ENCODE measurements at places on chromosomes 4 and X.

- no peak for DNase-seq
Measured at GRCh38 chrX:133307637-133308498, 89.7 kb upstream of the TFDP3 start.

DNA sequence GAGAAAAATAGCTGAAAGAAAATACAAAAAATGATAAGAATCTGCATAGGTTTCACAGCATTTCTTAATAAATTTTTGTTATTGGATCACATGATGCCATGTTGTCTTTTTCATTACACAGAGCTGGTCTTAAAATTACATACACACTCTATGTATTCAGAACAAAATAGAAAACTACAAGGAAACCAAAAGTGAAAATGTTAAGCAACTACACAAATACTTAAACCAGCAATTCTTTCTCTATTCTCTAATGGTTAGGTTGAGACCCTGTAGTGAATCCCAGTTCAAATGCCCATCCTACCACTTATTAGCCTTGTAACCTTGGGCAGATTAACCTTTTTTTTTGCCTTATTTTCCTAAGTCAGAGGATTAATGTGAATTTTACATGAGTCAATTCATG is 2311.2 kb downstream of the PCDH7 start:
- no peak for DNase-seq

- DNase-seq, result no peak
Measured at GRCh38 chr4:99264927-99265326, 25.9 kb downstream of the ADH1A start.

GRCh38 chr4:79526641-79527565 is 118.9 kb upstream of the GK2 start:
- DNase-seq, result no peak

DNA sequence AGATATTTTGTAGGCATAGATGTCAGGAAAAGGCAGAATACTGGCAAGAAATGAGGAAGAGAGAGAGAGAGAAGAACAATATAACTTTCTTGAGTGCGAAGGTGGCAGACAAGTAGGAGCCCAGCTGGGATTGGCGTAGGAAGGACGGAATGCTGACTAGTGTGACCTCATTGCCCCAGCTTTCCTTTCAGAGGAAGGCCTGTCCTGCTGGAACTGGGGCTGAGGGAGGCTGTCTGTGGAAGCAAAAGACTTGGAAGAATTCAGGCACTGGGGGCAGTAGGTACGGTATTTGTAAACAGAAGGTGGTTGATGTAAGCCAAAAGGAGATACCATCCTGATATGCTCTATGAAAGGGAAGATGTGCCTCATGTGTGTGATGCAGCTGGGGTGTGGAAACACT is 818.4 kb downstream of the ADGRL3 start:
- DNase-seq, result no peak

GRCh38 chr4:123984886-123985285 is 588.3 kb downstream of the SPRY1 start:
- DNase-seq, result no peak

DNA sequence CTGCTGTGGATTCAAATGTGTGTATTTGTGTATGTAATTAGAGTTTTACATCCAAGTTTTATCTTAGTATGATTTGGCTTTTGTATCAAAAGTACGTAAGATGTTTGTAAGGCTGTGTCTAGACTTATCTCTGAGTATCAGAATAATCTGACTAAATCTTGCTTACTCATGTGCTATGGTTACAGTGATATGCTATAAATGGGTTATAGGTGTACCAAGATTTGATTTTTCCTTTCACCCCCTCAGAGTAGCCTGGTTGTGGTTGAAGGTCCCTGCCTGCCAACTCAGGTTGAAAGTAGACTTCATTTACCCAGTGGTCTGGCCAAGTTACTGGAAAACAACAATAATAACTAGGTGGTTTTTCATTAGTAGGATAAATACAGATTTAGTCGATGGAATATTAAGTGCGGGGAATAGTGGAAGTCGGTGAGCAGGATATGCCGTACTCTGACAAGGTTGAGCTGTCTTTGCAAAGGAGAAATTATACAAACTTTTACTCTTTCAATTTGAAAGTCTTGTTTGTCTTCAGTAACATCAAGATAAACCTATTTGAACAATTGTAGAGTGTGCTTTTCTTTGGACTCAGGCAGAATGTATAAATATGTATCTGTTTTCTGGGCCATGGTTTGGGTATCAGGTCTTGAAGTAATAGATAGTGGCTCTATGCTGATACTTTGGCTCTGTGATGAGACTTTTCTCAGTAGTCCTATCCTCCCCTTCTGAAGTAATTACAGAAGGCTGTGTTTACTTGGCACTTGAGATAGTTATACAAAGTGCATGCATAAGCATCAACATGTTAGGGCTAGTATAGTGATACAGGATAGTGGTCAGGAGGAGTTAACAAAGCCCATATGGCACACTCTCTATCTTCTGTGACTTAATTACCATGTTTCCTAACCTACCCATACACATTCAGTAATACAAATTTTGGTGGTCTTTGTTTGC is 23.7 kb downstream of the BMP2K start:
- no peak for DNase-seq

DNA sequence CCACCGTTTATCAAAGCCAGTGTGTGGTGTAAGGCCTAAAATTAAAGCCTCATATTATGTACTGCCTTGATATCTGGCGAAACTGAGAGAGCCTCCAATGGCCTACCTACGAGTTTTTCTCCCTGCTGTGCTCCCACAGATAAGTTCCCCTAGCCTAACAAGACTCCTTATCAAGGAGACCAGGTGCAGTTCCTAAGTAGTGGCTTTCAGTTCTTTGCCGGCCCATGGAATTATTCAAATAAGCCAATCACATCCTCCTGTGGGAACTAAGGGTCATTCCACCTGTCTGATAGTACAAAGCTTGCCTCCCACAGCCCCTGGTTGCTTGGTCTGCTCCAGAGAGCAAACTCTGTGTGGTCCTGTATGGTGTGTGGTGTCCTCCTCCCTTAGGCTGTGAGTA is 99.8 kb upstream of the TEX13C start:
- DNase-seq, result no peak

GRCh38 chr4:78414116-78414515 is 137.5 kb upstream of the ANXA3 start:
- DNase-seq, result no peak

GRCh38 chrX:97844161-97844560 is 960.5 kb downstream of the RPA4 start:
- DNase-seq, result no peak

GRCh38 chrX:8027827-8028226 is 100.6 kb upstream of the PNPLA4 start:
- DNase-seq, result no peak

All from GM18507 (cell line).